Activated CD8-positive, alpha-beta memory T cell treated with anti-CD3 and anti-CD28 coated beads for 4 hours (primary cell): ENCODE measurements at places on chromosomes 11 and 22.
A peak's percentile ranks its signal among the peaks of the same experiment; 100 is the strongest.

DNA sequence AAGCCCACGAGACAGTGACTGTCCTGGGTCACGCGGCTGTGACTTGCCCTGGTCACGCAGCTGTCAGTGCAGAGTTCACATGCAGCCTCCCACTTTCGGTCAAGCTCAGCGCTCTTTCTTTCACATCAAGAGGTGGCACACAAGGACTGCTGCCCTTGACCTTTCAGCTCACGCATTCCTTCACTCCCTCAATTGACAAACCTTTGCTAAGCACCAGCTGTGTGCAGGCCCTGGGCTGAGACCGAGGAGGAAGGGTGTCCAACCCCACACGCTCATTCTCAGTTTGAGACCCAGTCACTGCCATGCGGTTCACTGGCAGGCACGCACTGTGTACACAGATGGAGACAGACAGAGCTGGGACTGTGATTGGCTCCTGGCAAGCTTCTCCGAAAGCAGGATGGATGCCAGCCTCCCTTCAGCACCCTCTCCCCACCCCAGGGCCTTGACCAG is 70.3 kb downstream of the SCUBE1 start:
- DNase-seq, result no peak

GRCh38 chr11:130144861-130145281 is 14.7 kb upstream of the ST14 start:
- DNase-seq, result no peak

- DNase-seq, result no peak
Measured at GRCh38 chr11:44778195-44779100, 51.7 kb downstream of the TSPAN18 start.

DNA sequence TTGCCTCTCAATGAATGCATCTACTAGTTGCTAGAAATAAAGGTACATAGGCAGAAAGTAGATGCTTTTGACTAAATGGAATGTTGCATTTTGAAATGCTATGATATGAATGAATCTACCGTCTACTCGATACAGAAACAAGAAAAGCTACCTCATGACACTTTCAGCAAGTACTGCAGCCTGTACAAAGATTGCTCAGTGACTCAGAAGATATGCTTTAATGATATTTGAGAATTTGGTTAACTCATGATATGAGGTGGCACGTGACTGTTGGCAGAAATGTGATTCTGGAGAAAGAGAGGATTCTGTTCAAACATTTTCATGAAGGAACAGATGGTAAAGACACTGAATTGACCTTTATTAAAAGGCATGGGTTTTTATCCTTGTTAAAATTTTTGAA is 76.0 kb downstream of the HSD17B12 start:
- no peak for DNase-seq

DNA sequence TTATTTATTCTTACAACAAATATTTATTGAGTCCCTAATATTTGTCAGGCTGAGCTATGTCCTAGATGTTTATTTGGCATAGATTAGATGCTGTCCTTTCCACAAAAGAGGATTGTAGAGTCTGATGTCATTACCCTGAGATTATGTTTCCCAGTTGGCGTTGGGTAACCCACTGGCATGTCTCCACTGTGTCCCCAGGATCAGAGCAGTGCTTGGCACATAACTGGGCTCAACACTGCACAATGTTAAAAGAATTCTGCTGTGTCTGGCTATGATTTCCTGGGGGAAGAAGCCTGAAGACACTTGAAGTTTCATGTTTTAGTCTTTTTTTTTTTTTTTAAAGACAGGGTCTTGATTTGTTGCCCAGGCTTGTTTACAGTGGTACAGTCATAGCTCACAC is 4.0 kb downstream of the RCN1 start:
- no peak for DNase-seq

DNA sequence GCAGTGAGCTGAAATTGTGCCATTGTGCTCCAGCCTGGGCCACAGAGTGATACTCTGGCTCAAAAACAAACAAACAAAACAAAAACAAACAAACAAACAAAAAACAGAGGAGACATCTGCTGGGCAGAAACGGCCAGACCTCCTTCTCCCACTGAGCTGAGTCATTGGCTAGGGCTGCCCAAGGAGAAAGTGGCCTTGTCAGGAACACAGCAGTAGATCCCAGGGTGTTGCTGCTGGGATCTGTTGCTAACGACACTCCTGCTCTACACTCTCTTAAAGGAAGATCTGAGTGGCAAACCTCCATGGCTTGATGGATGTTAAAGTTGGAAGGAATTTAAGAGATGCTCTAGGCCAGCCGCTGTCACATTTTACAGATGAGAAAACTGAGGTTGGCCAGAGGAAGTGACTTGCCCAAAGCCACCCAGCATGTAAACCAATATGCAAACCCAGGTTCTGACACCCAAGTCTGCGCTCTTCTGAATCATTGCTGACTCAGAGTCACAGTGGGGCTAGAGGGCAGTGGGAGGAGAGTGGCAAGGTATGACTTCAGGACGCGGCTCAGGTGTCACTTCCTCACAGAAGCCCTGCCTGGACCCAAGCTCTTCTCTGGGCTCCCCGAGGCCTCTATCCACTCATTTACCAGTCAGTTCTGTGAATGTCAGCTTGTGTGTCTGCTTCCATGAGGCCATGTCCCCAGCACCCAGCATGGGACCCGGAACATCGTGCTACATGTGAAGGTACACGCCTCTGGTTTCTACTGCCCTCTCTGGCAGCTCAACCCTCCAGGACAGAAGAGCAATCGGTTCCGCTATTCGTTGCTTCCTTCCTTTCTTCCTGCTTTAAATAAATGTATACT is 11.3 kb upstream of the GDPD5 start:
- DNase-seq, result peak; percentile 33

DNA sequence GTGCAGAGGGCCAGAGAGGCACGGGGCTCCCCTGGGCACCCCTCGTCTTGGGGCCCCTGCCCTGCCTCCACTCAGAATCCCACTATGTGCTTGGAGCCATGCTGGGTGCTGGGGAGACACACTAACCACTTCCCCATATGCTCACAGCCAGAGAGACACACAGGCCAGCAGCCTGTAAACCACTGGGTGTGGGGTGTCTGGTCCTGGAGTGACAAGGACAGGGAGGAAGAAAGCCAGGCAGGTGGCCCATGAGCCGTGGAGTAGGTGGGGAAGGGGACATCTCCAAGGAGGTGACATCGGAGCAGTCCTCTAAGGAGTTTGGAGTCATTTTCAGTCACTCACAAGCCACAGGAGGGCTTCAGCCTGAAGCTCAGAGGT is 58.9 kb downstream of the CDKN1C start:
- no peak for DNase-seq

GRCh38 chr11:95924414-95924760 is 480 bp upstream of the MTMR2 start:
- DNase-seq, result no peak

- DNase-seq, result no peak
Measured at GRCh38 chr11:122743097-122743741, 87.7 kb downstream of the UBASH3B start.

- no peak for DNase-seq
Measured at GRCh38 chr22:41758231-41758630, 42.2 kb upstream of the CCDC134 start.

GRCh38 chr11:110529043-110529442 is 99.3 kb downstream of the FDX1 start:
- DNase-seq, result no peak

GRCh38 chr11:79431535-79431934 is 9.3 kb downstream of the TENM4 start:
- no peak for DNase-seq

DNA sequence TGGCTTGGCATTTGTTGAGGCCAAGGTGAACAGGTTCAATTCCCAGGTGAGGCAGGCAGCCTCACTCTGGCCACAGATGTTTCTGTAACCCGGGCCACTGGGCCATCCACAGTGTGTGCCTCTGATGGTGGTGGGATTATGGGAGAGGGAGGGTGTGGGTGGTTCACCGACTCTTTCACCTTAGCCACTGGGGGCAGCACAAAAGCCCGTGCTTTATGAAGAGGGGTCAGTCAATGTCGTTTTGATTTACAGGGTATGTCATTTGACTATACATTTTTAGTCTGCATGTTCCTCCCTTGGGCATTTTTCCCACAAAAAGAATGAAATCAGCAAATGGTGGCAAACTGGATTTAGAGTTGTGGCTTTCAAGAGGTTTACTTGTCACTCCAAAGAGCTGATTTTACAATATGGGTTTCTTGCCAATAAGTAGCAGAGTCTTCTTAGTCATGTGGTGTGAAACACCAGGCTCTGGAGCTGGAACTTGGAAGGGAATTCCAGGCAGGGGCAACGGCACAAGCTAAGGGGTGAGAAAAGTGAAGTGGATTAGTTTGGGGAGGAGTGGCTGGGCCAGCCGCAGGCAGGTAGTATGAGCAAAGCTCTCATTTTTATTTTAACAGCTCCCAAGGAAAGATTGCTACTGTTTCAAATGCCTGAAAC is 217.8 kb upstream of the ZBED5 start:
- no peak for DNase-seq

DNA sequence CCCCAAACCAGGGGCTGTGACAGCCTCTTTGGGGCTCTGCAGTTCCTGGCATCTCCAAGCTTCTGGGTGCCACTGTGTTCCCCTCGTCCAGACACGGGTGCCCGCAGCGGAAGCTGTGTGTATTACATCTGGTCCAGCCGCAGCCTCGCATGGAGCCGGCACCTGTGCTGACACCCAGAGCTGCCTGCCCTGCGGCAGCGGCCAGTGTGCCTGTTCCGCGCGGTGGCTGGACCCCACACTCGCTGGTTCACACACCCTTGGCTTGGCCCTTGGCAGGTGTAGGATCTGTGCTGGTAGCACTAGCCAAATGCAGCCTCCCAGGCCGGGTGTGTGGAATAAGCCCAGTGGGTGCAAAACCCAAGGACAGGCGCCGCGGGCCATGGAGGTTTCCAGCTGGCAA is 24.5 kb upstream of the RNASEH2C start:
- no peak for DNase-seq

DNA sequence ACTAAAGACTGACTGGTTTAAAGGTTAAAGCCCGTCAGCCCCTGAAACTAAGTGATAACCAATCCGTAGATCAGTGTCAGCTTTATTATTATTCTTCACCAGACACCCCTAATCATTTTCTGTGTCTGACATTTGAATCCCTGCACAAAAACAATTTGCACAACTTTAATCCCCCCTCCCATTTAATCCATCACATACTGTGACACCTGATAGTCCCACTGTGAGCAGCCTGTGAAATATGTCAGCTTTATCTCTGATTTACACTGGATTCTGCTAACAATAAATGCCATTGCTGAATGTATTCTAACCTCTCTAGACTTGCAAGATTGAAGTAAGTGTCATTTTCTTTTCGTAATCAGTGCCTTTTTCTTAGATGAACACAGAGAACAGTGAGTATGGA is 2089.0 kb upstream of the RAG2 start:
- no peak for DNase-seq

- no peak for DNase-seq
Measured at GRCh38 chr11:134342572-134343340, 11.0 kb downstream of the GLB1L2 start.

- DNase-seq, result no peak
Measured at GRCh38 chr11:55942785-55943392, 6.7 kb upstream of the OR5I1 start.

- DNase-seq, result no peak
Measured at GRCh38 chr11:8283465-8284230, 20.0 kb upstream of the LMO1 start.

- DNase-seq, result no peak
Measured at GRCh38 chr11:133235381-133235780, 296.9 kb downstream of the OPCML start.

DNA sequence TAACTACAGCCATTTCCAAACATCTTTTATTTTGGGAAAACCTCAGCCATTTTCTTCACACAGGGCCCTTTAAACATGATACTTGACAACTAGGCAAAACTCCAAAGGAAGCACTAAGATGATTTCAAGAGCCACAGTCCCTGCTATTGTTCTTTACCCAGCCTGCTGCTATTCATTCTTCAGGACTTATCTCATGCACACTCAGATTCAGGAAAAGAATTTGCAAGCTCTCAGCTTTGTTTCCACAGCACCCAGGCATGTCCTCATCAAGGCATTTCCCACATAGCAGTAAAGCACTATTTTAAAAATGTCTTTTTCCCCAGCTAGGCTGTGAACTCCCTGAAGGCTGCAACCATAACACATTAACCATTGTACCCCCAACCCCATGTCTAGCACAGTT is 609.3 kb upstream of the CCDC90B start:
- no peak for DNase-seq

- DNase-seq, result no peak
Measured at GRCh38 chr11:125085301-125086081, 22.4 kb downstream of the SLC37A2 start.

- no peak for DNase-seq
Measured at GRCh38 chr11:85787809-85788760, 22.9 kb downstream of the SYTL2 start.

- no peak for DNase-seq
Measured at GRCh38 chr22:37418627-37419369, 8.5 kb downstream of the ELFN2 start.

DNA sequence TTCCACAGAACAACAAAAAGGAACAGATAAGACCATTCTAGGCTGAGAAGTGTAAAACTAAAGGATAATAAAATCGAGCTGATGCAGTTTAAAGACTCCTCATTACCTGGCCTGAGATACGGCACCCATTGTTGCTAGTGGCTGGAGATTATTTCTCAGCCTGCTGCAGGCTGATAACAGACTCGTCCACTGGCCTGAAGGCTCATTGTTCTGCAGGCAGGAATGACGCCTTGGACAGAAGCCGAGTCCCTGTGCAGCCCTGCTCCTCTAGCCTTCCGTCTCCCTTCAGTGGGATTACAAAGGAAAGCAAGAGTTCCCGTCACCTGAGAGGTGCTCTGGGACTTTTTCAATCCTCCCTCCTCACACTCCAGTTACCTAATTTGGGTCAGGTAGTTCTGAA is 1065.3 kb downstream of the OPCML start:
- DNase-seq, result no peak

GRCh38 chr11:126716456-126717083 is 284.0 kb downstream of the KIRREL3 start:
- no peak for DNase-seq

DNA sequence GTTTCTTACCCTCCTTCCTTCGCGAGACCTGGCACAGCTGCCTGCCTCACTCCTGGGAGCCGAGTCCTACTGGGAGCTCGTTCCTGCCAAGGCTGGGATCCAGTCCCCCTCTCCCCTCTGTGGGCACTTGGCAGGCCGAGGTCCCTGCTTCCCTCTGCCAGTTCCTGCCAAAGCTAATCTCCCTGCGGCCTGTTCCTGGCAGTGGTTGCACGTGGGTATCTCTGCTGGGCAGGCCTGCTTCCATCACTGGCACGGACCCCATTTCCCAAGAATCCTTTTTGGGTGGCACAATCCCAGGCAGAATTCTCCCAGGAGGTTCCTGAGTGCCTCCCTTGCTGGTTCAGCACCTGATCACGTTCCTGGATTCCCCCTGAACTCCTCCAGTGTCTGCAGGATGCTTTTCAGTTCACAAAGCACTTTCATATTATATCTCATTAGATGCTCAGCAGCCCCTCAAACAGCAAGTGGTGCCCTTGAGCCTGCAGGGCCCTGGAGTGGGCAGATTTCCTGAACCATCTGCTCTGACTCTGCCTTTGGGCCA is 96.5 kb downstream of the RRM1 start:
- DNase-seq, result no peak

- no peak for DNase-seq
Measured at GRCh38 chr11:3613998-3614741, 27.6 kb downstream of the ART5 start.

- DNase-seq, result no peak
Measured at GRCh38 chr11:121426476-121427399, 25.4 kb upstream of the SORL1 start.

GRCh38 chr22:32340411-32340810 is 17.3 kb upstream of the RFPL3 start:
- DNase-seq, result no peak
